Activated CD4-positive, alpha-beta T cell treated with anti-CD3 and anti-CD28 coated beads, Interleukin-10, Interleukin-2, amounts not matched to agents 100 ng/mL and 50 ng/mL, durations not matched to agents 16 hours and 8 hours (primary cell): ENCODE measurements at places on chromosomes 6 and 20.

DNA sequence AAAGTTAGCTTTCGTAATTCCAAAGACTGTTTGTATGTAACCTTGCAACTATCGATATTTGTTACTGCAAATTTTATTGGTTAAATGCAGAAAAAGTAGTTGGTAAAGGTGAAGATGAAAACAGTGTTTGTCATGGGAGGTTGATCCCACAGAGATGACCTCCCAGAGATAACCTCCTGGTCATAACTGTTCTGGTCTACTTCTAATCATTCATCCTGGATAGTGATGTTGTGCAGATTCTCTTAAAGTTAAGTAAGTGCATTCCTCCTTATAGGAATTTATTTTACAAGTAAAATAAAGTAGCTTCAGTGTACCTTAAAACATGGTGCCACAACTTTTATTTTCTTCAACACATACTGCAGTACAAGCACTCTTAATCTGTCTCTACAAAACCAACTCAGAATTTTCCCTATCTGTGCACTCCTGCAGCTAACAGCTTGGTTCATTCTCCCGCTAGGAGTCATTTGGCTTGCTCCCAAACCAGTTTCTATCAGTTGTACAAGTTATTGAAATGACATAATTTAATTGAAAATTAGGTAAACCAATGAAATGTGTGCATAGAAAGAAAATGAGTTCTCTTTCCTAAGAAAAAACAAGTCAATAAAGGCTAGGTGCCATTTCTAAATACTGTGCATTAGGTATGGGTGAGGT, 19.2 kb downstream of the METTL24 start:
- DNase-seq, result no peak

DNA sequence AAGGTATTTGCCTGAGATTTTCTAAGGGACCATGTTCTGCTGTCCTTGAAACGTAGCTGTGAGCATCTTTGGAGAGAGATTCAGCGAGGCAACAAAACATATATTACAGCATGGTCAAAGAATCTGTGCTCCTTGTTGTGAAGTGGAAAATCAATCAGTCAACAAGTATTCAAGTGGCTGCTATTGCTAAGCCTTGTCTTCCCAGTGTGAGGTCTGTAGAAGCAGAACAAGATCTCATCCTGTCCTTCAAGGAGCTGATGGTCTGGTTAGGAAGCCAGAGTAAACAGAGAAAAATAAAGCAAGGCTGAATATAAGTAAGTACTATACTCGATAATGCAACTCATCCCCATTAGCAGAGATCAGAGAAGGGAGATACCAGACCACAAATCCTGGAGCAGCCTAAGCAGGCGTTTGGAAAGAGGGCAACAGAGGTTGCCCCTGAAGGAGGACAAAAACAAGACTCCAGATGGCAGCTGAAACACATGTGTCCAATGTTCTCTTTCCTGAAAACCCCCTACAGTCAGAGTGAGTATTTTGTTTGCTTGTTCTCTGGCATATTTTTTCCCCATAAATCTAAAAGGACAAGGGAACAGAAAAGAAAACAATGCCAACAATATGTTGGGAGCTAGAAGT, 392.0 kb downstream of the SYNE1 start:
- no peak for DNase-seq

DNA sequence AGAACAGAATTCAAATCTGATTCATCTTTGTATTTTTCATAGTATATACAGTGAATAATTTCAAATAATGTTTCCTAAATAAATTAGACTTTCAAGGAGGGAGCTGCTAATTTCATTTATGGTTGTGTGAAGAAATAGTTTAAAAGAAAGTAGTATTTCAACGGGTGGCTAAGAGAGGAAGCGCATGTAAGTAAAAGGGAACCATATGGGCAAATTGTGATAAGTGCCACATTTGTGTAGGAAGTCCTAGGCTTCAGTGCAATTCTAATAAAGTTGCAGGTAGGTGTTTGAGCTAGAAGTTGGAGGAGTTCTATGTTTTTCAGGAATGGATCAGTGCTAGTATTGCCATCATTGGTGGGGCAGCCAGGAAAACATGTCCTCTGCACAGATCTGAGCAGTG, 178.8 kb upstream of the PRDM1 start:
- no peak for DNase-seq

DNA sequence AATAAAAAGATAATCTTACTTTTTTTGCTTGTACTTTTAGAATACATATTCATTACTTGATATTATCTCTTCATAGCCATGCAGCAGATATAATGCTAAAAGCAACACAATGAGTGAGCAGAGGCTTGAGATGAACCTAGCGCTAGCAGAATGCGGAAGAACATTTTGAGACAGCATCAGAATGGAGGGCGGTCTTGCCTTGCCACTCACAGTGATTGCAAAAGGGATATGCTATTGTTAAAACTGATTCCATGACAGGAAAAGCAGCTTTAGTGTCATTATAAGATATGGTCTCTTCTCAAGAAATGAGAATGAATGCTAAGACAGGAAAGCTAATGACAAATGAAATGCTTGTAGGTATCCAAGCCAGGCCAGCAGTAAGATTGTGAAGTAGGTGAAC, 200.0 kb upstream of the GJE1 start:
- DNase-seq, result no peak

- peak; percentile 63 for DNase-seq
Observed at GRCh38 chr20:25042531-25043498, 15.1 kb downstream of the ACSS1 start.

GRCh38 chr20:2688041-2688591, 4.5 kb upstream of the EBF4 start:
- DNase-seq, result peak; percentile 78

GRCh38 chr6:12472601-12473038, 182.5 kb downstream of the EDN1 start:
- no peak for DNase-seq

- DNase-seq, result peak; percentile 49
Observed at GRCh38 chr20:33377366-33377765, 24.0 kb downstream of the CDK5RAP1 start.

GRCh38 chr20:34370062-34370461, 7.0 kb downstream of the ITCH start:
- DNase-seq, result no peak

DNA sequence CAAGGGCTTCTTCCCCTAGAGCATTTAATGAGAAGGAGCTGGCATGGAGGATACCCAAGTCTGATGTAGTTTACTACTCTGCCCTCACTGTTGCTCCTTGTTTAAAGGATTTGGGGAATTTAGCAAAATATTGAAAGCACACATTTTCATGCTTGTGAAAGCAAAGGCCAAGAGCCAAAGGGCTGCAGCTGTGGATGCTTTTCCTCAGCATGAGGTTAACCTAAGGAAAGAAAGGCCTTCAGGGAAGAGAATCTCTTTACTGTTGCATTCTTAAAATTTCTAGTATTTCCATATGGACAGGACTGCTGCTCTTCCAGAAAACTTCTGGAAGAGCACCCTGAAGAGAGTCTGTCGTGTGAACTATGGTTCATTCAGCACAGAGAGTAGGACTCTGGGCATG, 45.9 kb upstream of the SASH1 start:
- no peak for DNase-seq

DNA sequence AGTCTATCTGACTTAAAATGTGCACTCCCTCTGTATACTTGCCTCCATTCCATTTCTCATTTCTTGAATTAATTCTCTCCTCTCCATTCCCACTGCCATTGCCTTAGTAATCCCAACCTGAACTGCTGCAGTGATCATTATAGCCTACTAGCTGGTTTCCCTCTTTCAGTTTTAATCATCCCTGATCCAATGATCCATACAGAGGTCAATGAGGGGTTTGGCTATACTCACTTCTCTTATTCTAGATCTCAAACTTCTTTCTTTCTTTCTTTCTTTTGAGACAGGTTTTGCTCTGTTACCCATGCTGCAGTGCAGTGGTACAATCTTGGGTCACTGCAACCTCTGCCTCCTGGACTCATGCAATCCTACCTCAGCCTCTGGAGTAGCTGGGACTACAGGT, 17.6 kb downstream of the MAP3K7 start:
- DNase-seq, result no peak

DNA sequence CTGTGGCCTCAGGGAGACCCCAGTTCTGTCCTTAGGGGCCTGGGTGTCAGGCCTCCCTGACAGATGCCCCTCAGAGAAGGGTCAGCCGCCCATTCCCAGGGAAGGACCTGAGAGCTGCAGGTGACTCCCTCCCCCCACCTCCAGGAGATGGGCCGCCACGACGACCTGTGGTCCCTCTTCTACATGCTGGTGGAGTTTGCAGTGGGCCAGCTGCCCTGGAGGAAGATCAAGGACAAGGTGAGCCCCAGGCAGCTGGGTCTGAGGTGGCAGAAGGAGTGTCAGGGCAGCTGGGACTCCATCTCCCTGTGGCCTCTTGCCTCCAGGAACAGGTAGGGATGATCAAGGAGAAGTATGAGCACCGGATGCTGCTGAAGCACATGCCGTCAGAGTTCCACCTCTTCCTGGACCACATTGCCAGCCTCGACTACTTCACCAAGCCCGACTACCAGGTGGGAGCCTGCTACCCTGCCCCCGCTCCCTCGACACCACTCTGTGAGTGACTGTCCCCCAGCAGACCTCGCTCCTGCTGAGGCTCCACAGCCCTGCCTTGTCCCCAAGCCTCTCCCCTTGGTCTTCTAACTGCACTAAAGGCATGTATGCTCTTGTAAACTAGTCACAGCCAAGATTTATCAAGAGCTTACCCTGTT, 12.2 kb downstream of the TTBK1 start:
- DNase-seq, result no peak

GRCh38 chr6:83019741-83020140, 45.9 kb downstream of the UBE3D start:
- no peak for DNase-seq

DNA sequence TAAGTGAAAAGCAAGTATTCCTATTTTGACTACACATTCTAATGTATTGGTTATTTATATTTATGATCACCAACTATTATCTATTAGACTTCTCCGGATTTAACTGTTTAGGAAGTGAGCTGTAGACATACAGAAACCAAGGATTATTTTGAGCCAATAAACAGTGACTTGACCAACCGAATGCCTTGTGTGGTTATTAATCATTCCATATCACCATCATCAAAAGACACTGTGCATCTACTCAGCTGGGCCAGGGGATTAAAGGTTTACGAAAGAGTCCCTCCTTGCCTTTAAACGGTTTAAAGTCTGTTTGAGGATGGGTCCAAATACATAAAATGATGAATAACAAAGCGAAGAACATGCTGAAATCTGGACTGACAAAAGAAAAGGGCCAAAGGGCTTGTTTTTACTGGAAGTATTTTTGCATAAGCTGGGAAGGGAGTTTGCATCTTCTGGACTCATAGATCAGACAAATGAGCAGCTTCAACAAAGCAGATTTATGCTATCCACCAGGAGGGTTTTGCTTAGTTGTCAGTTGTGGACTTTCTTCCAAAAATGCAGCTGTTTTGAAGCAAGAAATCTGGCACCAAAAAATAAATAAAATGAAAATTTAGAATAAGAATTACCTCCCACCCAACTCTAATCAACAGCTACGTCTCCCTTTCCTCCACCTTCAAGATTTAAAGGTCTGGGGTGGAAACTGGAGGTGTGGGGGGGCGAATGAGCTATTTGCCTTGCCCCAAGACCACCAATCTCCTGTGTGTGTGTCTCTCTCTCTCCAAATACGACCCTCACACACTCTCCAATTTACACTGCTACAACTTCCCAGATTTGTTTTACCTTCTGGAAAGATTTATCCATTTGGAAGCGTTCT, 33.6 kb upstream of the ID4 start:
- no peak for DNase-seq

DNA sequence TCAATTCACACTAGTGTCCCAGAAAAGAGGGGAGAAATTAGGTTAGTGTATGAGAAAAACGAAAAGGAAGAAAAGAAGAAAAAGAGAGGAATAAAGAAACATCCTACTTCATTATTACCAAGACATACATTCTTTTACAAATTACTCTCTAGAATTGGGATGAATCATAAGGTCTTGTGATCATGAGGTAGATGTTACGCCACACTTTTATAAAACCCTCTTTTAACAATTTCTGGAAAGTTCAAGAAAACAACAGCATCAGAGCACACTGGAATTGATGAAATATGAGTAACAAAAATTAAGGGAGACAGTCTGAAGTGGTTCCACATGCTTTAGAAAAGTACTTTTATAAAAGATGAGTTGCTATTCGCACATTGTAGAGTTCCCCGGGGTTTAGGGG, 32.6 kb upstream of the NRSN1 start:
- DNase-seq, result no peak
